ENCODE measurements at places on chromosomes 5 and 9. TPM values are rescaled to one million over a fixed set of nuclear protein-coding genes. Genes with fewer than 3 reads are reported as not detected.

DNA sequence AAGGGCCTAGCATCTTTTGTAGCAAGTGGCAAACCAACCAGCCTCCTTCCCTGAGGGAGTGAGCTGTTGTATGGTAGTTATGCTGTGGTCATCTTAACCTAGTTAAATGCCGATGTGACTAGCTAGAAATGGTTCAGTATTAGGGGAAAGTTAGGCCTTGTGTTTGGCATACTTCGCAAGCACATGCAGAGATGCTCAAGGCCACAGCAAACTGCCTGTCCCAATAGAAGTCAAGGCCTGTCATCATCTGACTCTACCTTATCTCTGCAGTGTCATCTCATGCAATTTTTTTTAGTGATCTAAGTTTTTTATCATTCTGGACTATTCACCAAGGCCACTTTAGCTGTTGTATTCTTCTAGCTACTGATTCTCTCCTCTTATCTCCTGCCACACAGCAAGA lies 5.2 kb upstream of the EXOSC3 start:
- H3K4me3 ChIP-seq, result no peak overlapping the region
- H3K27ac ChIP-seq, result no peak overlapping the region

DNA sequence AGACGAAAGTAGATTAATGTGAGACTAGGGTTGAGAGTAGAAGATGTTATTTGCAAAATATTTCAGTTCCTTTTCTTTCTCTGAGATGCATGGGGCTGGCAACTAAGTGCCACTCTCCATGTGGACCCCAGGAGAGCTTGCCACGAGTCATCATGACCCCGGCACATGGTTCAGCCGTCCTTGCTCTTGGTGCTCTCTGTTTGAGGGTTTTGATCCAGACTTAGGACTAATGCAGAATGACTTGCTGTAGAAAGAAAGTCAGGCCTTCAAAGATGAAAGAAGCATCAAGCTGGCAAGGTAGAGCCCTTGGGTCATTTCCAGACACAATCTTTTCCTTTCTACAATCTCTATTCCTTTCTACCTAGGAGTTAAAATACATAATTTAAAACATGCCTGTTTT lies 84.7 kb downstream of the RASGRF2 start:
- H3K36me3 ChIP-seq, result no peaks in the 10 kb centered on the region
- H3K27me3 ChIP-seq, result no peaks in the 10 kb centered on the region
- H3K4me3 ChIP-seq, result no peak overlapping the region

Gene VCAN
- 157 TPM for total RNA-seq

DNA sequence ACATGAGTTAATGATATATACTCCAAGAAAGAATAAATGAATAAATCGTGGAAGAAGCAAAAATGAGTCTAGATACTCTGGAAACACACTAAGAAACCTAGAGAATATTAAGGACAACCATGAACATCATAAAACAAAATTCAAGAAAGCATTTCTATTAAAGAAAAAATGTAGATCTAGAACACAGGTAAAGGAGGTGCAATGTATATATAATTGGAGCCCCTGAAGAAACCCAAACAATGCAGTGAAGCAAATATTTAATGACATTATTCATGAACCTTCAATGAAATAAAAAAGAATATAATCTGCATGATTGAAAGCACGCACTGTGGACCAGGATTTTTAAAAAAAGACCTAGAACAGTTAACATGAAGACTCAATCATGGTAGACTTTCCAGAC lies 150.1 kb downstream of the ATPSCKMT start:
- no peak overlapping the region for H3K4me3 ChIP-seq
- H3K27ac ChIP-seq, result no peak overlapping the region
- no peak for DNase-seq
- no peaks in the 10 kb centered on the region for H3K27me3 ChIP-seq
- no peaks in the 10 kb centered on the region for H3K4me1 ChIP-seq

DNA sequence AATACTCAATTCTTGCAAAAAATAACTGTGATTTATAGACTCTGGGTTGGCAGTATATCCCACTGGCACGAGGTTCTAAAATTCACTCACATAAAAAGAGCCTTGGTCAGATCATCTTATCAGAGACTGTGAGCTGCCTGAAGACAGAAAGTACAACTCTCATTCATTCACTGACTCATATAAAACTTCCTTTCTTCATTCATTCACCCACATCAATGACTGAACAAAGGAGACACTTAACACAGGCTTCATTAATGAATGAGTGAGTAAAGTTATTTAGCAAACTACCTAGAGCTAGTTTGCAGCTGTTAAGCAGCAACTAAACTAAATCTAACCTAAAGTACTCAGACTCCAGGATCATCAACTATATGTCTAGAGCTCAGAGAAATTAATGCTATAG lies 214.7 kb downstream of the DENND1A start:
- H3K27me3 ChIP-seq, result no peaks in the 10 kb centered on the region
- no peak overlapping the region for H3K4me3 ChIP-seq
- no peak for DNase-seq
- H3K4me1 ChIP-seq, result no peaks in the 10 kb centered on the region
- no peak overlapping the region for H3K27ac ChIP-seq

Gene ELAVL2
- 29.1 TPM for total RNA-seq

Data from SJCRH30 (cell line).